ENCODE measurements at places on chromosomes 3 and 15. TPM values are rescaled to one million over a fixed set of nuclear protein-coding genes. Genes with fewer than 3 reads are reported as not detected.

Gene SLC22A13
- not detected for polyA plus RNA-seq

Gene SEMA3G
- polyA plus RNA-seq = 49.7 TPM

Gene WDR49
- polyA plus RNA-seq = not detected

Gene SCAANT1
- polyA plus RNA-seq = not detected

Gene ADCY5
- polyA plus RNA-seq = 76.1 TPM

Gene LPP
- polyA plus RNA-seq = 3.6 TPM

Measured in adipose tissue (tissue), 3 donors.